ENCODE measurements at places on chromosomes 1 and 21.
A peak's percentile ranks its signal among the peaks of the same experiment; 100 is the strongest.

DNA sequence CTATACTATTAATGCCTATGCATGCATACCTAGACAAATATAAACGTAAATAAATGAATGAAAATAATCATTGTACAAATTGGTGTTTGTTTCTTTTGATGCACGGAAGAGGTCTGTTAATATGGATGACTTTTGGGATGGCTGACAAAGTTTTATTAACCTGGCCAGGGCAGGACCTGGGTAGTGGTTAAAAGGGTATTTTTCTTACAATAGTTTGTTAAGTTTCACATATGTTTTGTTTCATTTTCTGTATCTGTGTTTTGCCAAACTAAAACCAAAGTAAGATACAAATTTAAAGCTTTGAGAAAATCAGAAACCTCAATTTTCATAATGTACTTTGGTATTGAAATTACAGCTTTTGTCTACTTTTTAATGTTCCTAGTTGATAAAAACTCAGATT, 222.7 kb upstream of the OLFM3 start:
- no peak for DNase-seq

- DNase-seq: peak; percentile 80
Measured at GRCh38 chr1:65067491-65068201, 80.4 kb upstream of the AK4 start.

GRCh38 chr21:27772816-27773215, 805.9 kb upstream of the ADAMTS5 start:
- no peak for DNase-seq

DNA sequence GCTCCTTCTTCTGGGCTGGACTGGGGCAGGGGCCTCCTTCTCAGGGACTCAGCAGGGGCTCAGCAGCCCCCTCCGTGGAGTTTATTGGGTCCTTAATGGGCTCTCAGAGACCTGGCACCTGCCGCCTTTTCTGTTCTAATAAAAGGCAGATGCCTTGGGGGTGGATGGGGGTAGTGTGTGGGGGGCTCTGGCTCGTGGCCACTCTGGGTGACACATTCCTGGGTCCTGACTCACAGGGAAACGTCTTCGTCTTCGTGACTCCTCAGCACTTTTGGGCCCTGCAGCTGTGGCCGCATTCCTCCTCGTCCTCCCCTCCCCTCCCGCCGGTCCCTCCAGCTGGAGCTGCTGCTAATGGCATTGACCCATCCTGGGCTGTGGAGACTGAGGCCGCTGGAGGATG, 107.8 kb upstream of the WNT4 start:
- peak; percentile 59 for DNase-seq

DNA sequence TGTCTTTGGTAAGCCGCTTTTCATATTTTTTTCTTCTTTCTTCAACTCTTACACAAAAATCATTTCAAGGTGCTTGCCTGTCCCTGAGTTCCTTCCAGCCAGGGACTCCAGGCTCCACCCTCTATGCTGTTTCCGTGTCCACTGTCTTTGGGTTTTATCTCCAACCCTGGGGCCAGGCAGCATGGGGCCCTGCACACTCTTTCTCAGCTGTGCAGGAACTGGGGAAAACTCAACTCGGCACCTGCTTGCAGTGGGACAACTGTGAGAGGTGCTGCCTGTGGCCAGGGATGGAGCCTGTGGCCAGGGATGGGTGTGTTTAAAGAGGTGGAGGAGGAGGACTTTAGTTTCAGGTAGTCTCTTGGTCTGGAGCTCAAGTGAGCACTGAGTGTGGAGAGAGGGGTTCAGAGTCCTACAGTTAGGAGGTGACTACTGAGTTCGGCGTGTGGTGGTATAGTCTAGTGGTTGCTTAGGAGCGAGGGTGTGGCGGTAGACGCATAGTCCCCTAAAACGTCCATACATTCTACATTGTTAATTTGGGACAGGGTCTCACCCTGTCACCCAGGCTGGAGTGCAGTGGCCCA, 13.4 kb downstream of the TNFRSF8 start:
- DNase-seq: no peak

DNA sequence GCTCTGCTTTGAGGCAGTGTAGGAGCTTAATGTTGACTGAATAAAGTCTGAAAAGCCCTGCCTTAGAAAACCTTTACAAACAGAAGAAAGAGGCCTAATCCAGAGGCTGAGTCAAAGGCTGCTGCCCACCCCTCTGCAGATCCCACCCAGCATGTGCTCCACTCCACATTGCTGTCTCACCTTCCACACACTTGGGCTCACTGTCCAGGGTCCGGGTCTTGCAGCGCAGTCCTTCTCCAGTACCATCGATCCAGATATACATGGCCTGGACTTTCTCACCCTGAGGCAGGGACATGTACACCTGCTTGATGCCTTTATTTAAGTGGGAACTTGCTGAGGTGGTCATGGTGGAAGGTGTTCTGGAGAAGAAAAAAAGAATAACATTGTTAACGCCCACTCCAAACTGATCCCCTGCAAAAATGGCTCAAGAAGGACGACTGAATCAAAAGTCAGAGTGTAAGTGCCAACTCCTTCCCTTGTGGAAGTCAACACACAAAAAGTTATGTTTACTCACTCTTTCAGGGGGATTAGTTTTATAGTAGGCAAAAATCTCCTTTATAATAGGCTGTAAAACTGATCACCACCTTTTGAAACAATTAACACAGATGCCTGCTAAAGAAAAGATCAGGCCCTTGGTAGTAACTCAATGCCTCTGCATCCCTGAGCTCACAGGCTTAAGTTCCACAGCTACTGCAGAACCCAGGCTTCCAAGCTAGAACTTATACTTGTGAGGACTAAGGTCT, 3.0 kb downstream of the GLUL start:
- no peak for DNase-seq

DNA sequence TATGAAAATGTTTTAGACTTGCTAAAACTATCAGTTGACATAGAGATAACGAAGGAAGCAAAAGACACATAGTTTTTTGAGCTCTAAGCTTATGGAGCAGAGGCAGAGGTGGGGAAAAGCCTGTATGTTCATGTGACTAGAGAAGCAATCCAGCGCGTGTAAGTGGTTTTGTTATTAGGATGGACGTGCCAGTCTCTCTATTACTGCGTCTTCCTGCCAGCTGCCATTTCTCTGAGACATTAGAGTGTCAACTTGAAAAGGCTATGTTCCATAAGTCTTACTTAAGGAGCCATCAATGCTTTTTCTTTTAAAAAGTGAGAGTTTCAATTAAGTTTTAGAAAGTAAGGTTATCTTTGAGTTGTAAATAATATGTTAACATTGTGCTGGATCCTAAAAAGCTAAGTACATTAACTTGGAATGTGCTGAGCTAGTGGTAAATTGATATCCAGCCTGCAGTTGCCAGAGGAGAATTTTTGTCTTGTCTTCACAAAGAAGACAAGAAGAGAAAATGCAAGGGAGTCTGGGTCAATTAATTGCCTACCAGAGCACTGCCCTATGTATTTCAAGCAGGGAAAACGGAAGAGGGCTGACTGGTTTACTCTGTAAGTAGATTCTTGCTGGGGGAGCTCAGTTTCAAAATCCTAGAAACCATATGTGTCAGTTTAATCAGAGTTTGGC, 161.8 kb upstream of the B3GALT2 start:
- DNase-seq: no peak

DNA sequence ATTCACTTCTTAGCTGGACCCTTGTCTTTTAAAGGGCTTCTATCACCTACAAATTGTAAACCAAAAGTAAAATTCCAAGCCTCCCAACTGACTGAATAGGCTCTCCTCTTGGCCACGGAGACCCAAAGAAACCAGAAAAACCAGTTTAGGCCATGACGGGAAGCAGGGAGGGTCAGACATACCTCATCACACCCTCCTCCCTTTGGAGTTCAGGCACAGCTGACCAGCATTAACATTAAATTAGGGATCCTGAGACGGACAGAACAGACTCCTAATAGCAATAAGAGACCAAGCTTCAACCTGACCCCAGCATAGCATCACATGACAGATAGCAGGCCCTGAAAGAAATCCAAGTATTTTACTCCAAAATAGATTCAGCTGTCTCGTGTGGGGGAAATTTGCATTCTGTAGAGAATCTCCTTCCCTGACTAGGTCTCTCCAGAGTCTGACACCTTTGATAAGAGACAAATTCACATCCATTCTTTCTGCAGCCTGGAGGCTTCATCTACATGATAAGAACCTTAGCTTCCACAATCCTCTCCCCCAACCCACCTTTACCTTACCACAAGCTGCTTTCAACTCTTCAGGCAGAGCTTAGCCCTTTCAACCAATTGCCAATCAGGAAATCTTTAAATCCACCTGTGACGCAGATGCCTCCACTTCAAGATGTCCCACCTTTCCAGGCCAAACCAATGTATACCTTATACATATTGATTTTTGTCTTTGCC, 177.1 kb upstream of the RAB4A start:
- no peak for DNase-seq

- DNase-seq: no peak
Measured at GRCh38 chr1:93348104-93348728, 2.5 kb downstream of the DR1 start.

DNA sequence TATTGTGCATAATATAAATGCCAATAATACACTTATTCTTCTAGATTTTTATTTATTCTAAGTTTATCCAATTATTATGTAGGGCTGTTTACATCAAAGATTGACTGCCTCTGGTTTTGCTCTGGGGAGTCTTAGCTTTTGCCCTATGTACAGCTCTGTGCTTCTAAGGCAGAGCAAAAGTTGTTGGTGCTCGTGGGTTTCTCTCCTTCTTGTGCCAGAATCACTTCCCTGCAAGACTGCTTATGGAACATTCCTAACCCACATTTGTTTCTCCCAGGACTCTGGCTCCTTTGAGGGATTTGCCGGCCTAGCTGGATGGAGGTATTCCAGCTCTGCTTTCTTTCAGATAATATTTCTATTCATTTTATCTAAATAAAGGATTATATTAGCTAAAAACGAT, 849.1 kb downstream of the USP25 start:
- no peak for DNase-seq

DNA sequence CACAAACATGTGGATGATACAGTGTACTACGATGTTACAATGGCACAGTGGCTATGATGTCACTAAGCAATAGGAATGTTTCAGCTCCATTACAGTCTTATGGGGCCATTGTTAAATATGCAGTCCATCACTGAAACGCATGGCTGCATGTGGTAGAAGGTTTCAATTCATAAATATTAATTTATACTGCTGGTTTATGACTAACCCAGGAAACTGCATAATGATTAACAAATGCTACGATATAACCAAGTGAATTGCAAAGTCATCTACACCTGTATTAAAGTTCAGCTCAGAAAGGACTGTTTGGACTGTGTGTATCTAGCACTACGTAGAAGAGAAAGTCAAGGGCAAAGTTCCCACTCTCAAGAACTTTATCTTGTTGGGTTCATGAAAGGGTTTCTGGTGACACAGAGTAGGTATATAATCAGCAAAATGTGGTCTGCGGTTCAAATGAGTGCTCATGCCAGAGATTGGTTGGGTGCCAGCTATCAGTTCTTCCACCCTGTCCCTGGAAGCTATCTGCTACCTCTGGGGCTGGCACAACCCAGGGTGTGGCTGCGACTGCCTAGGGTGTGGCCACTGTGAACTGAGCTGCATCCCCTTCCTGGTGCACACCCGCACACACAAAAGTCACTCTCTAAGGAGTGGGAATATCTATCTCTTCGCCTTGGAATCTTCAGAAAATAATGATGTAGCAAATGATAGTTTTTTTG, 14.8 kb downstream of the MGST3 start:
- no peak for DNase-seq

GRCh38 chr1:245742896-245743295, 588.1 kb downstream of the KIF26B start:
- peak; percentile 47 for DNase-seq

DNA sequence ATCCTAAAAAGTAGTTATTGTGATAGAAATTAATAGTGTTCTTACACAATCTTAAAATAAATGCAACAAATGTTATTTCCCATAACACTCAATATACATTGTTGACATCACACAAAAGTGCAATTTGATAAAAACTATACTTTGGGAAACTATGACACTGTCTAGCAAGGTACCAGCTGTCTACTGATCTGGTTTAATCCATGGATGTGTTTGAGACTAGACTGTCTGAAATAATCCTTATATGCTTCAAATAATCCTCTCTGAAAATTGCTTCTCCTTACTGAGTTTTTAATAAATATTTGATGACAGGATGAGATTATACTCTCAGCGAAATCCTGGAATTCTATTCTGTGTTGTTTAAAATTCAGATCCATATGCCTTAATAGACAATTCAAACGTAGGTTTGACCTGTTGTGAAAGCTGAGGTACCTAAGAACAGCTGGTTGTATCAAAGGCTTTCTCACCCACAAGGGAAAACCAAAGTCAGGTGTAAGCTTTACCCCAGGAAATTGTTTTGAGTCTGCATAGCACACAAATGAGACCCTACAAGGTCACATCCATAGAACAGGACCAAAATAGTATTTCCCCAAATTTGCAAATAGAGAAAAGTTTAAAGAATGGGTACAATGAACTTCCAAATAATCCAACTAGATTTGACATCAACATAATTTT, 8.8 kb upstream of the GFI1 start:
- DNase-seq: no peak

DNA sequence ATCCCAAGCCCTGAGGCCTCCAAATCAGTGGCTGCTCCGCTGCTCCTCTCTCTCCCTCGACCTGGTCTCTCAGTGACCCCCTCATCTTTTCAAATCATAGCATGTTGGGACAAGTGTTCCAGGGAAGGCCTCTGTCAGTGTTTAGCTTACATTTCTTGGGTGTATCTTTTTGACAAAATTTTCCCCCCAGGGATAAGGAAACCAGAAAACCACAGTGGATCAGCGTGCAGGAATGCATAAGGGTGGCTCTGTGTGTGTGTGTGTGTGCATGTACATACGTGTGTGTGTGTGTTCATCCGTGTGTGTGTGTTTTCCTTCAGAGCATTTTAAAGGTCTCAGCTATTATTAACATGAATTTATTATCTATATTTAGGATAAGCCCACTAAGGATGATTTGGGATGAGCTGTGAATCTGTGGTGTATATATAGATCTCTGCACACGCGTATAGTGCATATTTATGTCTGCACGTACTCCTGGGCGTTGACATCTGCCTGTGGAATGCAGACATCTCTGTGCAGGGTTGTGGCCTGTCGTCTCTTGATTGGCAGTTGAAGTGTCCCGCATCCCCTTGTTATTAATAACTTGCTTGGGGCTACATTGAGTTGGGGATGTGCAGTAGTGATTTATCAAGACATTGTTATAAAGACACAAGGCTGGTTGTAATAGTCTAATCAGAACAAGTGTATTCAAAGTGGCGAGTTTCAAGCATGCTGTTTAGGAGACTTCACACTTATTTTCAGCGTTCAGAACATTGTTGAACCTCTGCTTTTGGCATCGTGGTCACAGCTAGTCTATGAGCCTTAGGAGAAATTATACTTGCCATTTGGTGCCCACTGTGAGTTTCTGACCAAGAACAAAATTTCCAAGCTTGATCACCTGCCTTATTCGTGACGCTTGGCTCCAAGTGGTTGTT, 55.6 kb downstream of the GALNT2 start:
- no peak for DNase-seq

DNA sequence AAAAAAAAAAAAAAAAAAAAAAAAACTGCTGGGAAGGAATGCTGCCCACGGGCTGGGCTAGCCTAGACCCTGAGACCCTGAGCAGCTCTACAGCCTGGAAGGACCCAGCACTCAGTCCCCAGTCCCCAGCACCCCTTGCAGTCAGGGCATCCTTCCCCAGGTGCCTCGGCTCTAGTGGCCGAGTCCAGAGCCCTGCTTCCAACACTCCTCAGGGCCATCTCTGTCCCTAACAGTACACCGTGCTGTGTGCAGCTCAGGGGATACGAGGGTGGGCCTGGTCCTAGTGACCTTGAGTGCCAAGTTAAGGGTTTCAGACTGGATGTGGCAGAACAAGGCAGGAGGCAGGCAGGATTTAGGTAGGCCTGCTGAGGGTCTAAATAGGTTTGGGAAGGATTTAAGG, 50.2 kb upstream of the LRP8 start:
- no peak for DNase-seq

Measured in left hindlimb (tissue), 1 donor.